ENCODE measurements at places on chromosomes 4 and X.

GRCh38 chrX:63747331-63747730, 37.7 kb downstream of the ARHGEF9 start:
- DNase-seq: no peak

GRCh38 chr4:176277162-176277904, 8.3 kb upstream of the ASB5 start:
- DNase-seq: no peak

GRCh38 chrX:110420771-110421499, 62.3 kb downstream of the RTL9 start:
- DNase-seq: no peak

DNA sequence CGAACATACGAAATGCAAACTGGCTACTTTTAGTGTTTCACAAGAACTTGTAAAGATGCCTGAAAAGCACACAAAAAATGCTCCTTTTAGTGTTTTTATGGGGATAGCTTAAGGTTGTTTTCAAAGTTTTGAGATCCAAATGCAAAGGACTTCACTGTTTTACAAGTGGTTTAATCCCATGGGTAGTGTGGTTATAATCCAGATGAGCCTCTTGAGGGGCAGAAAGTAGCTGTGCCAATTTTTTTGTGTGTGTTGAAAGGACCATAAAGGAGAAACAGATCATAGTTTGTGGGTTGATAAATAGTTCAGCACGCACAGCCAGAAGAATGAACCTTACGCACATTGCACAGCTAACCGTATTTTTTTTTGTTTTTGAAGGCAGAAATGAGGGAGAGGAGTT, 126.9 kb upstream of the GIMD1 start:
- no peak for DNase-seq

GRCh38 chrX:120372667-120373370, 10.9 kb downstream of the ATP1B4 start:
- DNase-seq: no peak

DNA sequence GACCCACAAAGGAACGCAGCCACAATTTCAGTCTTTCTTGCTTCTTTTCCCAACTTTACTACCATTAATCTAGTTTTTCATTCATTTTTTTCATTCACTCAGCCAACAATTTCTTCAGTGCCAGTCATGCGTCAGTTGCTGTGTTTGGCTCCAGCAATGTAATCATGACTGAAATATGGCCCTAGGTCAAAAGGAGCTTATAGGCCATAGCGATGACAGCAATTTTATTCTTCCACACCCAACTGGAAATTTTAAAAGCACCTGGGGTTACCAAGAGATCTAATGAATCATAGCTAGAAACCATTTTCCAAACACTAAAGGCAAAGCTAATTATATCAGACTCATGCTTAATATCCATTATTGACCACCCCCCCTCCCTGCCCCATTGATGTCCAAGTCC, 29.8 kb upstream of the C1QTNF7 start:
- DNase-seq: no peak

- no peak for DNase-seq
These were observed 132.5 kb downstream of the APBB2 start for GRCh38 chr4:41081847-41082246.

DNA sequence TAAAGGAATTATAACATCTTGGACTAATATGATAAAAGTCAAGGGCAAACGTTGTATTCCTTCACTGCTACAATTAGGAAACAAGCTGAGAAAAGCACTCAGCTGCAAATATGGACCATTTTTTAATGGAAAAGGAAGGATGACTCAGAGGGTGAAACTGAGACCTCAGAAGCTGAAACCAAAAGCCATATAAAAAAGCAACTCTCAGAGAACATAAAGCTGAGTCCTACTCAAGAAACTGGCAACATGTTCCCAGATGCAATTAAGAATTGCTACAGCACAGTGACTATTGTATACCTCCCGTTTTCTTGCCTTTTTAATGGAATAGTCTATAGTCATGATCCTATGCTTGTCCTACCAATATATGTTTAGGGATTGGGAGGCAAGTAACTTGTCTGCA, 1106.4 kb upstream of the INTU start:
- DNase-seq: no peak

DNA sequence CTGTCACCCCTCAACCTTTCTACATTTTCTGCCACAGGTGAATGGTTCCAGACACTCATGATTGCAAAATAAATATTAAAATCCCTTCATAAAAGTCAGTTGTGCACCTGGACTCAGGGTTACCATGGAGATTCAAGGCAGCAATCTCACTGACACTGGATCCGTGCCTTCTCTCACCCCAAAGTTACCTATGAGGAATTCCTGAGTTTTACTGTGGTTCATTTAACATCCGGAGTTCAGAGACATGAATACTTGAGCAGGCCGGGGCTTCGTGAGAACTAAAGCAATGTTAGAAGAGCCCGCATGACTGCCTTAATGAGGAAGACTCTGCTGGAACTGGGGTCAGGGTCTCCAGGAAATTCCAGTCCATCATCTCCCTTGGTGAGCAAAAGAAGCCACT, 12.5 kb upstream of the CLNK start:
- DNase-seq: no peak

DNA sequence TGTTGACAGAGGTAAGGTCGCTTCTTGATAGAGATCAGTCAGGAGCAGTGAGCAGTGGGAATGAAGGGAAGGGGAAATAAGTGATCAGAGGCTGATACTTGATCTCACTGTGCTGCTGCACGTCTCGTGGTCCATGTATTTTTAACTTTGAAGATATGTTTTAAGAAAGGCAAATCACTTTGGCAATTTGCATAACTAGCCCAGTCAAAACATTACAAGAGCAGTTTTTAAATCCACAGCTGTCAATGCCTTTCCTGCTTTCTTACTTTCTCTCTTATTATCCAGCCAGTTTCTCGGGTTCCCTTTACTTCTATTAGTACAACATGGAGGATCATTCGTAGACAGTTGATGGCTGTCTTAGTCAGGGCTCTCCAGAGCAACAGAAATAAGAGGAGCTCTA, 472.8 kb downstream of the TMA16 start:
- no peak for DNase-seq

DNA sequence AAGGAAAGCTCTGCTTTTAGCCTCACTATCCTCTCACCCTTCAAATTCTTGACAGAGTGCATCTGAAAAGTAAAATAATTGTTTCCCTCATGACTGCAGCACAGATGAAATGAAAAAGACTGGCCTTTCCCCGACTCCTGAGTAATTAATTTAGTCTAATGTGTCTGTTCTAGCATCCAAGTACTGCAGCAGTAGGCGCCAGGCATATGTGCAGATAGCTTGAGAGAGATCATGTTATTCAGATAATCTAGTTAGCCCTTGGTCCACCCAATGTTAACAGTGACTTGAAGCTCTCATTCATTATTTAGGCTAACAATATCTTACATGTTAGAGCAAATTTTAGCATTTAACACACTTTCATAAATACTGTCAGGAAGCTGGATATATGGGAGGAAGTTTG, 54.0 kb downstream of the MAP9 start:
- DNase-seq: no peak

DNA sequence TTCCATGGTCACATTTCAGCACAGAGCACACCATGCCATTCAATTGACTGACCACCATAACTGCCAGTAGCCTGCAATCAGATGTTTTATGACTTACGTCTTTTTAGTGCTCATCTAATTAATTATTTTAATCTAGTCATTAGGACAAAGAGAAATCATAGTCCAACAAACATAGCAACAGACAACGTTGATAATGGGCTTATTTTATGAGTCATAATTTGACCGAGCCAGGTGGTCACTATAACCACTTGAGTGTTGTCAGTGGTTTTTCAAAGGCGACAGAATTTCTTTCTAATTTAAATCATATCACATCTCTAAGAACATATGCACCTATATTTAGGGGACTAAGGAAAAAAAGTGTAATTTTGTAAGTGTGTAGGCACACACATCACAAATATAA, 1.9 kb downstream of the SEC24D start:
- no peak for DNase-seq

- DNase-seq: no peak
These were observed 735.1 kb downstream of the GLUD2 start for GRCh38 chrX:121782544-121782943.

DNA sequence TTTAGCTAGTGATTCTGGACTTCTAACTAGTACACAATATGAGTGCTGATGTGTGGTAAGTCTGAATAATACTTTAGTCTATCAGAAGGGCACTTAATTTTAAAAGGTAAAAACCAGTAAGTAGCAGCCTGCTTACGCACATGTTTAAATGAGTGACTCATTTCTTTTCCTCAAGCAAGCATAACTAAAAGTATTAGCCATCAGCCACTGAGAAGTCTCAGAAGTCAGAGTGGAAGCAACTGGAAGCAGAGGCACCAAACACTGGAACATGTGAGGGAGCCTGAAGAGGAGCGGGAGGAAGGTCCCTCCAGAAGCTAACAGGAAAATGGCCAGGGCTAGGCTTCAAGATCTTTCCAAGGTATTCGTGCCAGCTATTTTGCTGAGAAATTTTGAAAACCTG, 257.7 kb downstream of the RAPGEF2 start:
- no peak for DNase-seq

DNA sequence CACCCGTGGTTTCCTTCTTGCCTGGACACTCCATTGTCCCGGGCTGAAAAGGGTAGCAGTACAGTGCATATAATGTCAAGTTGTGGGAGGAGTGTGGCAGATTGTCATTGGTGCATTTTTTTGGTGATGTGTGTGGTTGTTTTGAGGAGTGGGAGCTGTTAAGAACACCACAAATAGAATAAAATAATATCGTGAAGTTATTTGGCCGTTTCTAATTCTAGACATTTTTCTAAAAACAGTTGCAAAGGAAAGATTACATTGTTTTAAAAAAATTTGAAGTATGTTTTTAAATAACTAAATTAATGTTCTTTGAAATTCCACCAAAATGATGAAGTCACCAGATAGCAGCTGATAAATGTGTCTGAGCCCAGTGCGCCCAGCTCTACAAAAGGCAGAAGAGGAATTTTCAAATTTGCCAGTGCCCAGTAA, 1.3 kb downstream of the PKD2 start:
- no peak for DNase-seq

GRCh38 chrX:110992611-110993010, 103.4 kb upstream of the PAK3 start:
- DNase-seq: no peak

DNA sequence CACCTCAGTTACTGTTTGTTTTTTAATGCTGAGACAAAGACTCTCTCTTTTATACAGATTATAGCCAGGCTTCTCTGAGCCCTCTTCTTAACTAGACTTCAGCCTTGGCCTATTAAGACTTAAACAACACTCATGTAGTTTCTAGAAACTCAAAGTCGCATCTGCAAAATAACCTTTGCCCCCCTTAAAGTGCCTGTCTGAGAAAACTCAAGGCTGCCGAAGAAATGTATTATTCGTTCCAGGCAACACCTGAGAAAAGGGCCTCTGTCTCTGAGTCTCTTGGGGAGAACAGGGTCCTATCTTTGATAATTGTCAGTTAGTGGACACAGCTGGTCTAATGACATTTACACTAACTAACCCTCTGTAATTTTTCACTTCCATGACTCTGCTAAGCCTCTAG, 60.8 kb upstream of the HPGD start:
- DNase-seq: no peak

- DNase-seq: no peak
These were observed 169.1 kb downstream of the LDB2 start for GRCh38 chr4:16729336-16729735.

DNA sequence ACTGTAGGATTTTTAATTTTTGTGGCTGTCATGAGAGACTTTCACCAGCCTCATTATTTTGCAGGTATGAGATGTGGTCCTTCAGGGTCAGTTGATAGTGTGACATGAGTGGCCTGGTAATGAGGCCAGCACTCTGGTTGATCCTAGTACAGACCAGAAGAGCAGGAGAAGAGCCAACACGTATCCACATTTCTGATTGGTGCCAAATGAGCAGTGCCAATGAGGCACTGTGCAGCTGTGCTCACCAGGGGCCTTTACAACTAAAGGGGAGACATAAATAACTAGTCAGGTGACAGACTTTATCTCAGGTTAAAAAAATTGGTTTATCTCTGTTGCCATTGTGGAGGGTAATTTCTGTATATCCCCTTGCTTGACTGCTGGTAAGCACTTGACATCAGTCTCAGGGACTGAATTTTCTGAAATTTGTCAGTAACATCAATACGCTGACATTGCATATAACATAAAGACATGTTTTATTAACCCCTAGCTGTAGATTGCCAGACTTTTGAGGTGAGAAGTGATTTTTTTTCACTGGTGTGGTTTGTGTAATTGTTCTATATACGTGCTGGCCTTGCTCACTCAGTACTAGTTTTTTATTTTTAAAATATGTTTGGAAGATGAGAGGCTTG, 101.2 kb downstream of the AFF1 start:
- DNase-seq: no peak

DNA sequence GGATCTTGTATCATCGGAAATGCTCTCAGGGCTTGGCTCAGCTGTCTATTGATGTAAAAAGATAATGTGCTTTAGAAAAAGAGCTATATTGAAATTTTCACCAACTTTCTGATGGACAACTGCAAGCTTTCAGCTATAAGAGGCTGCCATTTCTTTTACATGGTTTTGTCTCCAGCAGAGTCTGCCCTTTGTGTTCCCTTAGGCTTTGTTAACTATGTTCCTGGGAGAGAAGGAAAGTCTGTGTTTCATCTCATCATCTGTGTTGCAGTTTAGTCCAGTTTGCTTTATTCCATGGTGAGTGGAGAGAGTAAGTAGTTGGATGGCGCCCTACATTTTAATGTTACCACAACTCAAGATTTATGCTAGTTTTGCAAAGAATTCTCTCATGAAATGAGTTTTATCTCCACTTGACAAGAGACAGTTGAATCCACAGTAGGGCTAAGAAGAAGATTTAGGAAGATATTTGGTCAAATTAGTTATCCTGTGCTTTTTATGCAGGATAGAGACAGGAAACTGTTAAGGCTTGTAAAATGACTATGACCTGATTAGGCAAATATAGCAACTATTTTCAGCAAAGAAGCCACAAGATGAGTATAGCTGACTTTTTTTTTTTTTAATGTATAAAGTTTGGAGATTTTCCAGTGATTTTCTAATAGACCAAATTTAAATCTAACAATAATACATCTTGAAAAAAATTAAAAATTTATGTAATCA, 16.5 kb downstream of the SEPTIN11 start:
- DNase-seq: no peak

DNA sequence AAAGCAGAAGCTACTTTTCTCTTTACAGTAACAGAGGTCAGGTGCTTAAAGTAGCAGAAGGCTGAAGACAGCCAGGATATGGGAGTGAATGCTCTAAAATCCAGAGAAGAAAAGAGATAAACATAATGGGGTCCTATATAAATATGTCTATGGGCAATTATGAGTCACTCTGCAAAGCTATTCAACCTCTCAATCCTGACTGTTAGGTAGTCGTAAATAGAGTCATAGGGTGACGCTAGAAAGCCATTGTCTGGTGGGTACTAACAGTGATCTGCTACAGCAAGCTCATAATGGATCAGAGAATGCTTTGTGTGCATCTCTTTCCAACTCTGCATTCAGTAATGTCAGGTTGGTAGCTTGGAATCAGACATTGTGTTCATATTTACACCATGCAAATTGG, 53.5 kb upstream of the PDE5A start:
- no peak for DNase-seq

- no peak for DNase-seq
These were observed 161.1 kb upstream of the NAP1L5 start for GRCh38 chr4:88858752-88859151.

- no peak for DNase-seq
These were observed 83.9 kb downstream of the VEGFC start for GRCh38 chr4:176708771-176709311.

Measured in stimulated activated CD8-positive, alpha-beta memory T cell treated with anti-CD3 and anti-CD28 coated beads, Interleukin-4, amount 100 ng/mL, for 1 hour (primary cell).